B cell (primary cell): ENCODE measurements at places on chromosomes 16 and 17. TPM values are rescaled to one million over a fixed set of nuclear protein-coding genes. Genes with fewer than 3 reads are reported as not detected.

The C17orf113 gene
- 2.1 TPM in 2 replicates for total RNA-seq

- DNase-seq = no peak
- no peaks in the 10 kb centered on the region for H3K27me3 ChIP-seq
- H3K4me3 ChIP-seq = no peak overlapping the region
- peaks cover 8% of the 10 kb centered on the region for H3K4me1 ChIP-seq
- no peaks in the 10 kb centered on the region for H3K36me3 ChIP-seq
- H3K27ac ChIP-seq = no peak overlapping the region
Measured at GRCh38 chr17:49729069-49729468, 21.3 kb upstream of the SLC35B1 start.

The TXNDC11 gene
- total RNA-seq = 49.7 and 50.2 TPM in 2 replicates

- no peaks in the 10 kb centered on the region for H3K27me3 ChIP-seq
- H3K36me3 ChIP-seq = peaks cover 47% of the 10 kb centered on the region
- no peak overlapping the region for H3K27ac ChIP-seq
- H3K4me3 ChIP-seq = no peak overlapping the region
- no peaks in the 10 kb centered on the region for H3K4me1 ChIP-seq
Measured at GRCh38 chr17:44396946-44397345, 7.5 kb upstream of the ITGA2B start.

GRCh38 chr16:22001591-22001990 lies 675 bp upstream of the PDZD9 start:
- peak; percentile 16 for DNase-seq
- no peaks in the 10 kb centered on the region for H3K36me3 ChIP-seq

DNA sequence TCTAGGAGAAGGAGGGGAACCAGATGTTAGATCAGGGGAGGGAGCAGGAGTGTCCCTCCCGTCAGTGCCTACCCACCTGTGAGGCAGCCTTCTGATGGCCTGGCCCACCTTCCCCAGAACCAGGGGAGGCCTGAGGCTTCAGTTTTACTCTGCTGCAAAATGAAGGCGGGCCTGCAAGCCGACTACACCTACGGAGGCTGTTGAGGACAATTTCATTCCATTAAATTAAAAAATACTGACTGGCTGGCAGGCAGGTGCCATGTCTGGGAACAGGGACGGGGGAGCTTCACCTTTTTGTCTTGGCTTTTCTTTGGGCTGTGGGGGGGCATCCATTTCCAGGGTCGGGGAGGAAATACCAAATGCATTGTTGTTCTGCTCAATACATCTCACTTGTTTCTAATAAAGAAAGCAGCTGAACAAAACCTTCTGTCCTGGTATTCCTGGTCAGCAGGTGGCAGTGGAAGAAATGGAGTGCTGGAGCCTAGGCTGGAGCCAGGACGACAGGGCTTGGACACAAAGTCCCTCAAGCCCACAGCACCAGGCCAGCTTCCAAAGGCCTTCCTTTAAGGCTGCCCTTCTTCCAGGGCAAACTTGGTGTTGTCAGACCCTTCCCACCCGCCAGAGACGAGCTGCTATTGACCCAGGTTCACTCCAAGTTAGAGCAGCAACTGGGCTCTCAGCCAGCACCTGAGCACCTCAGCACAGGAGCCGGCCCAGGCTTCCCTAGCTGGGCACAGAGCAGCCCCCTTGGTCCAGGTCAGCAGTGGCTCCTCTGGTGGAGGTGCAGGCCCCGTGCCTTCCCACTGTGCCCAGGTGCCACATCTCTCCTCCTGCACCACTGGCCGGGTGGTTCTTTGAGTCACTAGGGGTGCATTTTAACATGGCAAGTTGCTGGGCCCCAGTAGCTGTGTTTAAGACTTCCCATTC lies 23.5 kb downstream of the PLCD3 start:
- H3K4me3 ChIP-seq = no peak overlapping the region
- no peak for DNase-seq
- no peaks in the 10 kb centered on the region for H3K27me3 ChIP-seq
- H3K36me3 ChIP-seq = peaks cover 3% of the 10 kb centered on the region
- no peak overlapping the region for H3K27ac ChIP-seq

The TLCD2 gene
- not detected in 2 replicates for total RNA-seq

The DRC3 gene
- total RNA-seq = 0.17 TPM in 1 of 2 replicates, not detected in the other

The RNF112 gene
- 0.56 and 0.62 TPM in 2 replicates for total RNA-seq

DNA sequence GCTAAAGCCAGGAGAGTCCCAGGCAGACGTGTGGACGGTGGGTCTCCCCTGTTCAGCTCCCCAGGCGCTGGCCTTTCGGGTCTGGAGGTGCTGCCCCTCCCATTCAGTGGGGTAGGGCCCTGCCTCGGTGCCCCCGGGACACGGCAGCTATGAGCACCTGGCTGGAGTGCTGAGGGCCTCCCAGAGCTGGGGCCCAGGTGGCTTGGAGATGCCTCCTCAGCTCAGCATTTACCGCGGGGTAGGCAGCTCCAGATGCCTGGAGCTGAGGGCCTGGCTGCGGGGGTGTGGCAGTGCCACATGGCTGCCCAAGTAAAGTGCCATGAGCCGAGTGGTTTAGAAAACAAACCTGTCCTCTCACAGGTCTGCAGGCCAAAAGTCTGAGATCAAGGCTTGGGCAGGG lies 19.5 kb downstream of the SOX8 start:
- no peak overlapping the region for H3K27ac ChIP-seq
- DNase-seq = no peak
- no peaks in the 10 kb centered on the region for H3K36me3 ChIP-seq
- H3K27me3 ChIP-seq = no peaks in the 10 kb centered on the region

GRCh38 chr16:11729787-11730186 lies 12.9 kb downstream of the TXNDC11 start:
- no peak overlapping the region for H3K27ac ChIP-seq
- no peak overlapping the region for H3K4me3 ChIP-seq
- peaks cover 79% of the 10 kb centered on the region for H3K36me3 ChIP-seq

DNA sequence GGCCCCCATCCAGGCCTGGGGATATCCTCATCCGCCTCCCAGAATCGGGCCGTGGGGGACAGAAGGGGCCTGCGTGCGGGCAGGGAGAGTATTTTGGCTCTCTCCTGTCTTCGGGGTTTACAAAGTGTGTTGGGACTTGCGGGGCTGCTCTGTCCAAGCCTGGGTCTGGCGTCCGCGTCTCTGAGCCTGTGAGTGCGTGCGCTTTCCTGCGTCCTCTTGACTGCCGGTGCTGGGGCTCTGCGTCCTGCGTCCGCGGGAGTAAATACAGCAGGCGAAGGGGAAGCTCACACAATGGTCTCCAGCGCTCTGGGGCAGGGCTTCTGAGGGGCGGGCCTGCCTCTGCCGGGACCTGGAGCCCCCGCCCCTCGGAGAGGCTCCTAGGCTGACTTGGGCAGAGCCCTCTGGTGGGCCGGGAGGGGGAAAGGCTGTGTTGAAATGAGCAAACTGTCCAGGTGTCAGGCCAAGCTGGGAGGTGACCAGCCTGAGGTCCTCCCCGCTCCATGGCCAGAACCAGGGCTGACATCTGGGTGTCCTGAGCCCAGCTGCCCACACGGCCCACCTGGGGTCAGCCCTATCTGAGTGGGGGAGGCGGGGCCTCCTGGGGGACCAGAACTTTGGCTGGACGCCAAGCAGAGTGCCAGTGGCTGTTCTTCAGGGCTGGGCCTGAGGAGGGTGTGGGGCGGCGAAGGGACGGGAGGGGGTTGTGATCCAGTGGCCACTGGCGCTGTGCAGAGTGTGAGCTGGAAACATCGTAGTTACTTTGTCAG lies 233.6 kb downstream of the SEC14L1 start:
- peak overlapping the region; percentile 79 for H3K4me3 ChIP-seq
- no peaks in the 10 kb centered on the region for H3K36me3 ChIP-seq
- DNase-seq = peak; percentile 86
- peaks cover 28% of the 10 kb centered on the region for H3K4me1 ChIP-seq

The CHST6 gene
- 0.07 and 0.17 TPM in 2 replicates for total RNA-seq

The NTN1 gene
- total RNA-seq = 0.19 and 0.25 TPM in 2 replicates

DNA sequence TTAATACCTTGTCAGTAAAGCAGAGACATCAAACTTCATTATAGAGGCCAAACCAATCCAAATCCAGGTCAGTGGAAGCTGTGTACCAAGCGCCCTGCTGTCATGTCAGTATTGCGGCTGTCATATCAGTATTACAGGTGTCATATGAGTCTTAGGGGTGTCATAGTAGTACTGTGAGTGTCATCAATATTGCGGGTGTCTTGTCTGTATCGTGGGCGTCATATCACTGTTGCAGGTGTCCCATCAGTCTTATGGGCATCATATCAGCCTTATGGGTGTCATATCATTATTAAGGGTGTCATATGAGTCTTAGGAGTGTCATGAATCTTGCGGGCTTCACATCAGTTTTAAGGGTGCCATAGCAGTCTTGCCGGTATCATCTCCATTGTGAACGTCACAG lies 6.0 kb upstream of the PRDM7 start:
- no peak overlapping the region for H3K4me3 ChIP-seq
- H3K36me3 ChIP-seq = no peaks in the 10 kb centered on the region
- peaks cover 14% of the 10 kb centered on the region for H3K4me1 ChIP-seq
- peaks cover 3% of the 10 kb centered on the region for H3K27me3 ChIP-seq

The KRT27 gene
- total RNA-seq = not detected in 2 replicates
